ENCODE measurements at places on chromosomes 11 and 22. TPM values are rescaled to one million over a fixed set of nuclear protein-coding genes. Genes with fewer than 3 reads are reported as not detected.

Gene GAB4
- not detected for total RNA-seq

Gene SLCO2B1
- 1.0 TPM for total RNA-seq

DNA sequence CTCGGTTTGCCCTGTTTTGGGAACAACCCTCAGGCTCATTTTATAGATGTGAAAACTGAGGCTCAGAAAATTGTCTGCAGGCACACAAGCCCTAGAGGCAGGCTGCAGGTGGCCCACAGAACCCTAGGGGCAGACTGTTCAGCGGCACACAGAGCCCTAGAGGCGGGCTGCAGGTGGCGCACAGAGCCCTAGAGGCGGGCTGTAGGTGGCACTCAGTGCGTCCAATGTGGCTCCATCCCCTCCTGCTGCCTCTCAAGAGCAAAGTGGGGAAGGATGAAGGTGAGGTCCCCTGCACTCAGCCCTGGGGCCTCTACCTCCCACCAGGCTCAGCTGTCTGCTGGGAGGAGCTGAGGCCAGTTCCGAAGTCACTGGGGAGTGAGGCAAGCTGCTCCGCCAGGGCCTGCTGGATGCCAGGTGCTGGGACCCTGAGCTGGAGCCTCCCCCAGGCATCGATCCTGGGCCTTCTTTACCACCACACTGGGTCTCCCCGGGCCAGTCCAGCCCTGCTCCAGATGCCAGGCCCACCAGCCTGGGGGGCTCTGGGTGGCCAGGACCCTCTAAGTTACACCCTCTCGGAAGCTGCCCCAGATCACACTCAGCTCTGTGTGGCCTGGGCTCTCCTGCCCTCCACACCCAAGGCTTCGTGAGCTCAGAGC is 2.3 kb downstream of the ACY3 start:
- no peak overlapping the region for H3K27ac ChIP-seq
- peak; percentile 52 for DNase-seq
- no peaks in the 10 kb centered on the region for H3K27me3 ChIP-seq
- H3K36me3 ChIP-seq, result no peaks in the 10 kb centered on the region

- no peaks in the 10 kb centered on the region for H3K27me3 ChIP-seq
- H3K27ac ChIP-seq, result no peak overlapping the region
- DNase-seq, result peak; percentile 47
- H3K36me3 ChIP-seq, result peaks cover 14% of the 10 kb centered on the region
- no peak overlapping the region for H3K4me3 ChIP-seq
Observed at GRCh38 chr11:67614730-67615714, 8.3 kb downstream of the NDUFV1 start.

GRCh38 chr11:62556875-62557631 is 10.4 kb upstream of the AHNAK start:
- H3K27ac ChIP-seq, result peak overlapping the region; percentile 77
- no peak overlapping the region for H3K4me3 ChIP-seq
- H3K4me1 ChIP-seq, result peaks cover 83% of the 10 kb centered on the region
- peaks cover 53% of the 10 kb centered on the region for H3K36me3 ChIP-seq

DNA sequence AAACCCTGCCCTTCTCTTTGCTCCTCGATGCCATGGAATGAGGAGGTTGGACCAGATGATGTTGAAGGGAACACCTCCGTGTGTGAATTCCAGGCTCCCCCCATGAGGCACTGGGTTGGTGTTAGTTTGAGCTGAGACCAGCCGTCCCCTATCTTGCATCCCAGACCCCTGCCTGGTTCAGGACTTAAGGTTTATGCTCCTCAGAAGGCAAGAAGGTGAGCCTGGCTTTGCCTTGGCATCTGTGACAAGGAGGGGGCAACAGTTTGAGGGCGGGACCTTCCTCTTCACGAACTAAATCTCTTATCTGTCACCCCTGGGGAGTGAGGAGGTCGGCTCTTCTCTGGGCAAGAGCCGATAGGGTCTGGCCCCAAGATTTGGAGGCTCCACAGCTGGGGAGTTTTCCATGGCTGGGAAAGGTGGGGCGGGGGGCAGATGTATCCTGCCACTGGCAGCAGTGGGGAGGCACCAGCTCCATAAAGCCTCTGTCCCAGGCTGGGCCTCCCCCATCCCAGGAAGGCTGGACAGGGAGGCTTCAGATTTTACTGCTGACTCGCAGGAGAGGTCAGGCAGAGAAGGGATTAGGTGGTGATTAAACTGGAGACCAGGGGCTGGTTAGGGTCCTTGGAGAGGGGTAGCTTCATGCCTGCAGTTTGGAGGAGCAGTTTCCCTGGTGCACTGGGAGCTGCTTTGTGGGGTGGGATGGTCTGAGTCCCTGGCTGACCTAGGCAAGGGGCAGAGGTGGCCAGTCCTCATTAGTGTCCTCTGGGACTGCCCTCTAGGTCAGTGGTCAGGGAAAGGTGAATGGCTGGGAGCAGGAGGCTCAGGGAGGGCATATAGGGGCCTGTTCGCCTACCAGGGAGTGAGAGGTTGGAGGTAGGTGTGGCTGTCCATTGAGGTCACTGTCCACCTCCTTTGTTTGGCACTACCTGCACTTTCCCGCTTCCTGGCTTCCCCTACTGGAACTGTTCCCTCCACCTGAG is 1.1 kb downstream of the SEC14L2 start:
- peak overlapping the region; percentile 74 for H3K4me3 ChIP-seq
- H3K27me3 ChIP-seq, result no peaks in the 10 kb centered on the region
- DNase-seq, result no peak
- peaks cover 19% of the 10 kb centered on the region for H3K4me1 ChIP-seq
- H3K36me3 ChIP-seq, result no peaks in the 10 kb centered on the region

Gene MIAT
- total RNA-seq, result 6.8 TPM

Gene A4GALT
- 23.7 TPM for total RNA-seq

DNA sequence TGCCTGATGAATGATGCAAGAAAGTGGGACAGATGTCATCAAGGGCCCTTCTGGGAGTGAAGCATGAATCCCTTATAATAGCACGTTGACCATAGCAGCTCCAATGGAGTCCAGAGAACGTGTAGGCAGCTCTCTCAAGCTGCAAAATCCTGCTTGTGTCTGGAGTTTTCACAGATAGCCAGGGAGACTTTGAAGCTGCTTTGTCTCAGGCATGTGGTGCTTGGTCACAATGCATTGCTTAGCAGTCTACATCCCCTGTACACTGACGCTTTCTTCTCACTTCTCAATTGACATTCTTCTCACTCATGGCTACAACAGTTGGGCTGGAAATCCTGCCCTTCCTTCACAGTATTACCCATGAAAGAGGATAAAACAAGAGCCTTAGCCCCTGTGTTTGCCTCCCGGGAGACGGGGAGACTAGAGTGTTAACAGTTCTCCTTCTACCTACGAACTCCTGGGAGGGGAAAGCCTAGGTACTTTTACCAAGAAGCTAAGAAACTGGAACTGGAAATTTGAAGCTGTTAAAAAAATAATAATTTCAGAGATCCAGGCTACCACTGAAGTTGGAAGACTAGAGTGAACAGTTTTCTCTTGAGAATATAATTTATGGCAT is 20.7 kb upstream of the MMP7 start:
- no peaks in the 10 kb centered on the region for H3K36me3 ChIP-seq
- DNase-seq, result no peak
- H3K4me1 ChIP-seq, result peaks cover 3% of the 10 kb centered on the region
- H3K27me3 ChIP-seq, result no peaks in the 10 kb centered on the region

- peaks cover 26% of the 10 kb centered on the region for H3K4me1 ChIP-seq
- H3K27me3 ChIP-seq, result no peaks in the 10 kb centered on the region
- H3K27ac ChIP-seq, result no peak overlapping the region
- H3K4me3 ChIP-seq, result no peak overlapping the region
- DNase-seq, result no peak
Observed at GRCh38 chr11:122271137-122271536, 155.1 kb upstream of the BLID start.

GRCh38 chr11:68052137-68052873 is 13.5 kb downstream of the TCIRG1 start:
- no peaks in the 10 kb centered on the region for H3K27me3 ChIP-seq
- H3K27ac ChIP-seq, result no peak overlapping the region
- H3K4me1 ChIP-seq, result no peaks in the 10 kb centered on the region
- no peak for DNase-seq
- no peak overlapping the region for H3K4me3 ChIP-seq
- H3K36me3 ChIP-seq, result no peaks in the 10 kb centered on the region

Gene TLCD5
- 13.4 TPM for total RNA-seq

GRCh38 chr22:36379593-36380361 is 8.0 kb downstream of the MYH9 start:
- peak; percentile 53 for DNase-seq
- H3K4me3 ChIP-seq, result no peak overlapping the region
- peak overlapping the region; percentile 52 for H3K27ac ChIP-seq

Gene MUC15
- not detected for total RNA-seq

- H3K4me3 ChIP-seq, result no peak overlapping the region
- H3K27ac ChIP-seq, result no peak overlapping the region
- H3K4me1 ChIP-seq, result peaks cover 13% of the 10 kb centered on the region
- no peaks in the 10 kb centered on the region for H3K36me3 ChIP-seq
- no peaks in the 10 kb centered on the region for H3K27me3 ChIP-seq
Observed at GRCh38 chr11:83047515-83048225, 24.0 kb downstream of the RAB30 start.

DNA sequence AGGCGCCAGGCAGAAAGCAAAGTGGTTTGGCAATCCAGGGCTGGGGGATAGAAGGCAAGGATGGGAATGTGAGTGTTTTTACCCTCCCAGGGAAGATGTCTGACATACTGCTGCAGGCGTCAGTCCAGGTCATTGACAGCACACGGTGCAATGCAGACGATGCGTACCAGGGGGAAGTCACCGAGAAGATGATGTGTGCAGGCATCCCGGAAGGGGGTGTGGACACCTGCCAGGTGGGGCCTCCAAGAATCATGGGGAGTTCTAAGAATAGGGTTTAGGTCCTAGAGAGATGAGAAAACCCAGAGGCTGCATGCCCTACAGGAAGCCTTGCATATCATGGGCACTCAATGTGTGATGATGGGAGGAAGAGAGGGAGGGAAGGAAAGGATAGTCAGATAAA is 28.3 kb upstream of the SMIM35 start:
- H3K36me3 ChIP-seq, result no peaks in the 10 kb centered on the region
- no peak overlapping the region for H3K4me3 ChIP-seq
- H3K4me1 ChIP-seq, result no peaks in the 10 kb centered on the region

DNA sequence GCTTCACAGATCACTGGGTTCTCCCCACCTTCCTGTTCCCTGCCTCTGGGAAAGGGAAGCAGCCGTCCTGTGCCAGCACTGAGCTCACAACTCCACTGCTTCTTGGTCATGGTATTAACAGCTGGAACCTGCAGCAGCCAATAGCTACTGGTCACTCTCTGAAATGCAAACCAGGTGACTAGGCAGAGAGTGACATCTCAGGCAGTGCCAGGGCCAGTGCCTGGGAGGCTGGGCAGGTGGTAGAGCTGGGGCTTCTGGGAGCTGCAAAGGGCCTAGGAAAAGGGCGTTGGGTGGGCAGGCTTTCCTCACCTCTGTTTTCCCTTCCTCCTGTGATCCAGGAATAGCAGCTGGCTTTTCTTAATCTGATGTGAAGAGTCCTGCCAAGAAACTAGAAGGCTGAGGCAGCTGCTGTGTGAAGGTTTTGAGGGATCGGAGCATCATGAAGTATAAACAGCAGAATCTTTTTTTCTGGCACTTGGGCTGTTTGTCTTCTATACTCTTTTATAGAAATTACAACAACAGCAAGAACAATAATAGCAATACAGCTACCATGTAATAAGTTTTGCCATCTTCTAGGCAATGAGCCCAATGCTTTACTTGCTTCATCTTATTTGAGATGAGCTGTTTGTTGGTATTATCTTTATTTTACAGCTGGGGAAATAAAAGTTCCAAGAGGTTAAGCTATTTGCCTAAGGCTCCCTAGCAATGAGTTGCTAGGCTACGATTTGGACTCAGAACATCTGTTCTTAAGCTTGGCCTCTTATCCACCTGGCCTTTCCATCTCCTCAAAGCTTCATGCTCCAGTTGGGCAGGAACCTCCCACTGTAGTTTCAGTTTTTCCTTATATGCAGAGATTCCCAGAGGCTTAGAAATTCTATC is 22.0 kb upstream of the CD44 start:
- peaks cover 92% of the 10 kb centered on the region for H3K27me3 ChIP-seq
- H3K4me1 ChIP-seq, result no peaks in the 10 kb centered on the region
- H3K4me3 ChIP-seq, result no peak overlapping the region

Gene WNT7B
- not detected for total RNA-seq

Measured in A673 (cell line).